ENCODE measurements at places on chromosomes 1 and 21.

DNA sequence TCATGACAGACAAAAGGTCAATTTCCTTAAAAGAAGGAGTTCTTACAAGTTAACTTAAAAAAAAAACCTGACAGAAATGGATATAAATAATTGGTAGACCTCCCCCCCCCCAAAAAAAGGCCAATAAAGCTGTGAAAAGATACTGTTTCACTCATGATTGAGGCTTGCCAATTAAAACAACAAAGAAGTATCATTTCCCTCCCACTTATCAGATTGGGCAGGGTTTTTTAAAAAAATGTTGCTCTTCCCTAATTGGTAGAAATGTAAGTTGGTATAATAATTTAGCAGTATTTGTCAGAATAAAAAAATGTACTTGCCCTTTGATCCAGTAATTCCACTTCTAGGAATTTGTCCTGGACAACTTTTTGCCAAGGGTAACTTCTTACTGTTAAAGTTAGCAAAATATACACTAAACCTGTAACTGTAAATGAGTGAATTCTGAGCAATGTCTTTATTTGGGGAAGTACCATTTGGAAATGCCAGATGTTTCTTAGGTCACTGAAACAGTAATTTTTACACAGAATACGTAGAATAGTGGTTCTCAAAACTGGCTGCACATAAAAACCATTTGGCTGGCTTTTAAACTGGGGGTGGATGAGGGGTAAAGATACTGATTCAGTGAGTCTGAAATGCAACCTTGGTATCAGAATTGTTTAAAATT is 17.5 kb downstream of the RNF2 start:
- no peak for DNase-seq

DNA sequence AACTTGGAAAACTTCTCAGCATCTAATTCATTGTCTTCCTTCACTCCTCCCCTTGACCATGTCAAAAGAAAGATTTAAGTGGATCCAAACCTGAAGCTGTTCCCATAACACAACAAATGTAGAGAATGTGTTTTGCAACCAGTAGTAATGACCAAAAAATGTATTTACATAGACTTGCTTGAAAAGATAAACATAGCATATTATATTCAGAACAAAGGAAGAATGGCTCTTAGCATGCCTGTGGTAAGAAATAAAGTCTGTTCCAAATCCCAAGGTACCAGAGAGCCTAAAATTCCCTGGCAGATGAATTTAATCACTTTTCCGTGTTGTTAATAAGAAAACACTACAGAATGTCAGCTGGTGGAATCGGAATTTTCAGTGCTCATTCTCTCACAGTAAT is 36.8 kb downstream of the FMO3 start:
- DNase-seq, result no peak

- DNase-seq, result no peak
Measured at GRCh38 chr1:48750109-48750508, 26.6 kb downstream of the BEND5 start.

DNA sequence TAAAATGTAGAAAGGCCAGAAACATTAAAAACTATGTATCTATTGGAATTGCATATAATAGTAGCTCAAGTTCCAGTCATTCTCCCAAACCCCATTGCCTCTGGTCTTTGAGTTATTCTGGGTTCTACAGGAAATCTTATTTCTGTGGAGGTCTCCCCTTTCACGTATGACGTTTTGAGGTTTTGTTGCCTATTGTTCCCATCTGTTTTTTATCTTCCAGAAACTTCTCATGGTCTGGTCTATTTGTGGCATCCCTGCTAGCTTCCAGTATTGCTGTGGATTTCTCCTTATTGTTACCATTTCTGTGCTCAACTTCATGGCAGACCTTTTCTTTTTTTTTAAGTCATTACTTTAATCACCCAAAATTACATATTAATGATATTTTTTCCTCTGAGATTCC is 43.3 kb downstream of the DTL start:
- DNase-seq, result no peak

GRCh38 chr1:228345201-228345930 is 61.3 kb downstream of the TRIM11 start:
- DNase-seq, result no peak

All from stimulated activated CD4-positive, alpha-beta T cell treated with anti-CD3 and anti-CD28 coated beads, Interleukin-4, amount 100 ng/mL, for 4 hours (primary cell).